ENCODE measurements at places on chromosomes 5 and 9.

DNA sequence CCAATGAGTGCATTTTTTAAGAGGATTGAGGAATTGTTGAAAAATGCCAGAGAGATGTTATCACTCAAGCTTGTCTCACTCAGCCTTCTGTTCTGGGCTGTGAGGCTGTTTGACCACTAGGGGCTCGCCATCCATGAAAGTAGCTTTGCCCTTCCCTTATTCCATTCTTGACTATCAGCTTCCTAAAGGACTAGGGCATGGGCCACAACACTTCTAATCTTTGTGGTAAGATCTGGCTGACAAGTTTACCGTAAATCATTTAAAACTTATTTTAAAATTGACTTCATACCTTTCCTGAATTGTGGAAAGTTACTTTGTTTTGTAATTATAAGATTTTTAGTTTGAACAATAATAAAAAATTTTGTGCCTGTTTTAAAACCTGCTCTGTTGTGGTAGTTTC is 49.5 kb downstream of the TJP2 start:
- DNase-seq, result no peak

DNA sequence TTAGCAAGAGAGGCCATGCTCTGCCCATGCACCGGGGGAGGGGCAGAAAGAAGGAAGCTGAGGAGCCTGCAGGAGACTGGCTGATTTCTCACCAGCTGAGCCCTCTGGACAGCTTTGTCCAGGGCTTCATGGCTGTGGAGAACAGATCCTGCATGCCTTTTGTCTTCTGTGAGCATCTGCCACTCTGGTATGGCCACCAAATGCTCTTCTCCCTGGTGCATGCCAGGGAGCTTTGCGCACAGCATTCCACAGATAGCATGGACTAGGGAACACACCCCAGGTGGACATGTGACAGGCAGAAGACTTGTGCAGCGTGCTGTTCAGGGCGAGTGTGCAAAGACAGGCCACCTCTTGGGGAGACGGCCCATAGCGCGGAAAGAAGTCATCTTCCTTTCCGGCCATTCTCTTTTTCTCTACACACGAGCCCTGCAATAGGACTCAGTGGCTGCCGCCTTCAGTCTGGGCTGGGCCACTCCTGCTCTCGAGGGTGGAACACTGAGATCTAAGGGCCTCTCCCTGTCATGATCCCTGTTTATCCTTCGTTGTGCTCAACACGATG is 56.7 kb downstream of the GADD45G start:
- DNase-seq, result peak; percentile 54

- DNase-seq, result no peak
Measured at GRCh38 chr5:11724940-11725339, 179.3 kb downstream of the CTNND2 start.

DNA sequence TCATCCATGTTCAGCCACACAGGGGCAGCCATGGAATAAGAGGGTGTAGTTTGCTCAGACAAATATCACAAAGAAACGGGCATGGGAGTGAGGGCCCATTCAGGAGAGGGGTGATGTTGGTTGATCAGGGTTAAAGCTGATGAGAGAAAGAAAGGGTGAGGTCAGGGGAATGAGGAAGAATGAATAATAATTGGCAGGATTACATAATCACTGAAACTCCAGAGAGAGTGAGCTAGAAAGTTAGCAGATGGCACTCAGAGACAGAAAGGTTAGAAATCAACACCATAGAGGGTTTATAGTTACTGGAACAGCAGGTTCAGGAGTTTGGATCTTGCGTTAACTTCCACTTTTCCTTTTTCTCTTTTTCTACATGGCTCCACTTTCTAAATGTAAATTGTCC is 113.9 kb downstream of the TAF11L14 start:
- DNase-seq, result no peak

- DNase-seq, result peak; percentile 48
Measured at GRCh38 chr9:34381323-34381722, 4.6 kb upstream of the MYORG start.

DNA sequence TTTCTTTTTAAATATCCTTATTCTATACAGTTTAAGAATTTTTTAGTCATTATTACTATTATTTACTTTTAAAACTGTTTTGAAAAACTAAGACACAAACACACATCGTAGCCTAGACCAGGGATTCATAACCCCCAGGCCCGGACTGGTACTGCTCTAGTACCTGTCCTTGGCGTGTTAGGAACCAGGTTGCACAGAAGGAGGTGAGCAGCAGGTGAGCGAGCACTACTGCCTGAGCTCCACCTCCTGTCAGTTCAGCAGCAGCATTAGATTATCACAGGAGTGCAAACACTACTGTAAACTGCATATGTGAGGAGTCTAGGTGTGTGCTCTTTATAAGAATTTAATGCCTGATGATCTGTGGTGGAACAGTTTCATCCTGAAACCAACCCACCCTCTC is 357.0 kb downstream of the PTPRD start:
- DNase-seq, result no peak

- no peak for DNase-seq
Measured at GRCh38 chr5:158324236-158324635, 465.3 kb upstream of the CLINT1 start.

- DNase-seq, result no peak
Measured at GRCh38 chr5:67414712-67415111, 218.1 kb upstream of the CD180 start.

DNA sequence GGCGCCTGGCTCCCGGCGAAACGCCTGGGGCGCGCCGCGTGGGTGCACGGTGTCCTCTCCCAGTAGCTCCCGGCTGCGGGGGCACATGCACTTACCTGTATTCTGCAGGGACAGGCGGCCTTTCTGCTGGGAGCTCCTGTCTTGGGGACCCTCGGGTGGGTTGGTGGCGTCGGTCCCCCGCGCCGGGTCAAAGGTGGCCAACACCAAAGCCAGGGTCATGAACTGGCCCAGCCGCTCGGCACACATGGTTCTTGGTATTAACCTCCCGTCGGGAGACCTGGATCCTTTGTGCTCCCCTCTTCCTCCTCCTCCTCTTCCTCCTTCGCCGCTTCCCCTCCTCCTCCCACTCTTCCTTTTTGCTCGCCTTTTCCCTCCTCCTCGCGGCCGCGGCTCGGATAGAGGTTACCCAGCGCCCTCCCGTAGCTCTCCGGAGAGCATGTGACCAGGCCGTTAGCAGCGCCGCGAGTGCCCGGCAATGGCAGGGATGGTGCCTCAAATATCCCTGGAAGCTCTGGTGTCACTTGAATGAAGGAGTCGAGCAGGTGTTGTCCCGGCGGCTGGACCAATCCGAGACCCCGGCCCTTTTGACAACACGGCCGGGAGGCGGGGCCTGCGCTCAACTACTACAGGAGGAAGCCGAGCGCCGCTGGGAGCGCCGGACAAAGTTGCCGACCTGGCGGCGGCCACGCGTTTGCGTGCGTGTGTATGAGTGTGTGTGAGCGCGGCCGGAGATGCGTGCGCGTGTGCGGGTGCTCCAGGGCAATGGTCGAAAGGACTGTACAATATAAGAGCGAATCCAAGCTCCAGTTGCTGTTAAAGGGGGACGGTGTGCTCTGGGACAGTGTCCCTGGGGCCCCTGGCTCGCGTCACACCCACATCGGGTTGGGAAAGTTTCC is at the start of gene STC2:
TSS of gene STC2 (minus strand) at position 467 of the 896 bp plus-strand sequence. CDS start at position 246, 221 bp downstream.
- DNase-seq, result peak; percentile 86

DNA sequence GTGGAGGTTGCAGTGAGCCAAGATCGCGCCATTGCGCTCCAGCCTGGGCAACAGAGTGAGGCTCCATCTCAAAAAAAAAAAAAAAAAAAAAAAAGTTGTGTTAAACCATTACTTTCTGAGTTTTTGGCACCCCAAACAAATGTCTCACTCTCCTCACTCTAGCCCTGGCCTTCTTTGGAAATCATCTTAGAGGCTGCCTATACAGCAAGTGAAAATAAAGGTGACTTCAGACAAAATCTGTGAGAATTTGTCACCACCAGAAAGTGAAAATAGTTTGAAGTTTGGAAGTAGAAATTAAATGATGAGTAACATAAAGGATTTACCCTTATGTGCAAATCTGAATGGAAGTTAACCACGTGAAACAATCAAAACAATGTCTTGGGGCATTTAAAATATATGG is 7.2 kb upstream of the ZNF131 start:
- no peak for DNase-seq

GRCh38 chr9:2263111-2263510 is 248.0 kb downstream of the SMARCA2 start:
- DNase-seq, result no peak

DNA sequence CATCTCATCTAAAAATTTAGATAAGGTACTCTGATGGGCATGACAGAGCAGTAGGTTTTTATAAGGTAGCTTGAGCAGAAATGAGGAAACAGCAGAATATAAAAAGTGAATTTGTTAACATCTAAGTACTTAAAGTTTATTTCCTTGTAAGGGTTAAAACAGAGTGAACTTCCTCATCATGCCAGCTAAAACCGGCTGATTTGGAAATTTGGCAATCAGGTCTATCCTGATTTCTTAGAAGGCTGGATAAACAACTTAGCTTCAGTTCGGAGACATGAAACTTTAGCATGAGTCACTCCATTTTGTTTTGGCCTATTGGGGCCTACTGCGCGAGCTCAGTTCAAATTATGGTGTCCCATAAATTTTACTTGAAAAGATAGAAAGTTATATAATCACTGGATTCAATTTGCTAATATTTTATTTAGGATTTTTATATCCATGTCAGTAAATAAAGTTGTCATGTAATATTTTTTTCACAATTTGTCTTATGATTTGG is 241.6 kb upstream of the RORB start:
- no peak for DNase-seq

DNA sequence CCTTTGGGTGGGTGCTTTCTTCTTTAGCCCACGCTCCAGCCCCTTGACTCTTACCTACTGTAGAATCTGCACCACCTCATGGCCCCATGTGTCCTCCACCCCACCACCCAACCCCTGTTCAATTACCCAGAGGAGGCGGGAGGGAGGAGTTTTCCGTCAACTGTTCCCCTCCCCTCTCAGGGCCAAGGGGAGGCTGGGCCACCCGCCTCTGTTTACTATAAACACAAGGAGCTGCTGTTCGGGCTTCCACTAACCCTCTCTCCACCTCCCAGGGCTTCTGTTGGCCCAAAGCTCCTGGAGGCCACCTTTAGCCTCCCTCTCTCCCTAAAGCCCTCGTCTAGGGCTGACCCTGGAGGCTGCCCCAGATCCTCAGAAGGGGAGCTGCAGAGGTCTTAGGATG is 59.2 kb downstream of the FOXI1 start:
- no peak for DNase-seq

GRCh38 chr5:179765400-179765799 is 28.4 kb upstream of the LTC4S start:
- DNase-seq, result peak; percentile 81

DNA sequence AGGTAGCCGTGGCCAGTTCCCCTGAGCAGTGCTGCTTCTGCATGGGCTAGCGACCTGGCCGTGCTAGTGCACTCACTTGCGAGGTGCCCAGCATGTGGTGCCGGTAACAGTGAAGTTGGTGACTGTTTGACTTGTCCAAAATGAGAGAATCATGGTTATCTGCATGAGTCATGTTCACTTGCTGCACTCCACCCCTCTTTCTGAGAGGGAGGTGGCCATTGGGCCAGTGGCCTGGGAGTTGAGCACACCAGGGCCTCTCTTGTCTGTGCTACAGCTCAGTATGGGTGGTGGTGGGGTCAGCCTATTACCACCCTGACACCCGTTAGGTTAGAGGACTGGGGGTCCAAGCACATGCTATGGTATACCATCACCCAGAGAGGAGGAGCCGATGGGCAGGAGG is 55.4 kb upstream of the GARNL3 start:
- no peak for DNase-seq

DNA sequence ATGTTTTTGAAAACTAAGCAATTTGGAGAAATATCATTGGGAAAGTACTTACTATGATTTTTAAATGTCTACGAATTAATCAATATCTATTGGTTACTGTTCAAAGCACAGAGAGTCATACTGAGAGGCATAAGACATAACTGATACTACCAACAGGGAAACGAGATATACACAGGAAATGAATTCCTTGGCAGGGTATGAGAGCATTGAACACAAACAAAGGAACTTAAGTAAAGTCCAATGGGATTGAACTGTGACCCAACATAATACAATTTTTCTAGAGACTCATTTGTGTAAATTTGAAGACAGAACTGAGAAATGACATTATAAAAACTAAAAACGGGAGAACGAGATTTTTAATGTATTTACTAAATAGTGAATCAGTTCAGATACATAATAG is 1.3 kb upstream of the ITGA1 start:
- no peak for DNase-seq

DNA sequence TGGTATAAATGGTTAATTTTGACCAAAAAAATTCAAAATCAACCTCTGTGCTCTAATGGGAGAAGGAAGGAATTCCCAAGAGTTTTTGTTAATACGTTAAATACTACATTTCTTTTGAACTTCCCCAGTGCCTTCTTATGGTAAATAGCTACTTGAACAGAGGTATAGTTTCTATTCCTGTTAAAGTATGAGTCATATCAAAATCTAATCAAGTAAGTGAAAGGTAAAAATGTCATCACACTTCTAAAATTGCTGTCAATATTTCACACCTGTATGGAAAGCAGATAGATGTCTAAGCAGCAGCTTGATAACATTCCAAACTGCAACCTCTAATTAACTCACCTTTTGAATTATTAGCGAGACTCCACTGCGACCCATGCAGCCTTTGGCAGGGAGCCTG is 214.1 kb upstream of the MEF2C start:
- DNase-seq, result no peak

GRCh38 chr5:68287976-68288706 is 72.6 kb downstream of the PIK3R1 start:
- peak; percentile 88 for DNase-seq

DNA sequence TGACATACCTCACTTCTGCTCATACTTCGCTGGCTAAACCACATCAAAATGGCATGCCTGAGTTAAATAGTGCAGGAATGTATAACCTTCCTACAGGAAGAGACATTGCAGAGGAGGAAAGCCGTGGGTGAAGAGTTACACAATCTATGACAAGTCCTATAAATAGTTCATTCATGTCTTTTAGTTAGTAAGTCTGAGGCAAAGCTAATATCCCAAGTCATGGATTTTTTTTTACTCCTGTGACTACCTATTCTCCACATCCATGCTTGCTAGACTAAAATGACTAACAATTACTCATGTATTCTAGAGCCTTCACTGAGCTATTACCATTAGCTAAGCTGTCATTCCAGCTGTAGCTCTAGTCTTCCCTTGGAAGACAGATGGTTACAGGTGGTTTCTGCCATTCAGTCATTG is 391.3 kb downstream of the NR2F1-AS1 start:
- no peak for DNase-seq

- peak; percentile 56 for DNase-seq
Measured at GRCh38 chr5:312845-313244, 8.7 kb upstream of the AHRR start.

GRCh38 chr5:67211926-67212325 is 15.3 kb upstream of the CD180 start:
- no peak for DNase-seq
